ENCODE measurements at places on chromosomes 12 and 14.
A peak's percentile ranks its signal among the peaks of the same experiment; 100 is the strongest.

- DNase-seq = no peak
These were observed 64.7 kb upstream of the PTCSC3 start for GRCh38 chr14:36241183-36241582.

DNA sequence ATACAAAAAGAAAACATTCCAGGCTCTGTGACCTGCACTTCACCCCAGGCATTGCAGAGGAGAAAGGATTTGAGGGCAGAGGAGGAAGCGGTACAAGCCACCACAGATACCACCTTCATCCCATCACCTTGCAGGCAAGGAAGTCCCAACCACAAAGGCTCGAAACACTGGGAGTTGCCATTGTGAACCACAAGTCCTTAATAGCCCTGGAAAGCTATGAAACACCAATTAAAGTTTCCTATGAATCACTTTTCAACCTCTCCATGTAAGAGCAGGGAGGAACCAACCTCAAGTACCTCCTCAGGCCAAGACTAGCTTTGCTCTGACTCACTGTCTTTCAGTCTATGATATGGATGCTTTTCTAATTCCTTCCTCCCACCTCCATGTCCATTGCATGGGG is 27.0 kb downstream of the MAP3K9 start:
- no peak for DNase-seq

DNA sequence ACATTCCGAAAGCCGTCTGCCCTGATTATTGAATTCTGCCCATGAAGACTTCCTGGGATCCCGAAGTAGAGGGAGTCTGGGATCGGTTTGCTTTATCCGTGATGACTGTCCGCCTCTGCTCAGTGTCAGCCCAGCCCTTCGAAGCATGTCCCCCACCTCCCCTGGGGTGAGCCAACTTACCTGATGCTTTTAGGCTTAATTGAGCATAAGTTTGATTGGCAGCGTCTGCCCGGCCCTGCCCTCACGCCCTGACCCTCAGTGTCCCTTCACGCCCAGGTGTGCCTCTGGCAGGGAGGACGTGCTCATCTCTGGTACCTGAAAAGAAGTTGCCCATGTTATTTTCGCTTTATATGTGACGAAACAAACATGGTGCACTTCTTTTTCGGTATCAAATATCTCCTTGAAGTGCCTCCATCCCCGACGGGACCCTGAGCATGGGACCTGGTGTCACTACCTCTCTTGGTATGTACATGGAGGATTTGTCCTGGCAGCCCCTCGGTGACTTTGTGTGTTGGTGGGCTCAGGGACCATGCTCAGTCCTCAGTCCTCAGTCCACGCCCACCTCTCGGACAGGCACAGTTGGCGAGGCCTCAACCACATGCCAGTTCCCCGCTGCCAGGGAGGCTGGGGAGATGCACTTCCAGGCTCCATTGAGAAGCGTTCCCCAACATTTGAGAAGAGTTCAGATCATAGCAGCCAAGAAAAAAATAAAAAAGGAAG is 130.1 kb upstream of the RTL1 start:
- DNase-seq = no peak

DNA sequence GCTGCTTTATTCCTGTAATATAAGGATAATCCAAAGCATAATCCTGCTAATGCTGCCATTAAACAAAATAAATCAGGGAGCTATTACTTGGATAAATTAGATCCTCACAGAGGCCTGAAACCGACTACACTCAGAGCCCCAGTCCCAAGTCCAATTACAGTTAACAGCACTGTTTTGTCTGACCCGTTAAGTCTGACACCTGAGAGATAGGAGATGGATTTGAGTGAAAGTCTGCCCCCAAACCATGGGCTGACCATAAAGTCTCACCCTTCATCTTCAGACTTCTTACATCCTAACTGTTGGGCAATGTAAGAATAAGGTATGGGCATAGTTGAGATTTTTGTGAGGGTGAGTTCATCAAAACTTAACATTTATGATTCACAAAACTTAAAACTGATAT is 181.7 kb downstream of the PLCZ1 start:
- peak; percentile 78 for DNase-seq

GRCh38 chr12:24478254-24478653 is 470.6 kb downstream of the BCAT1 start:
- no peak for DNase-seq

- no peak for DNase-seq
These were observed 21.1 kb downstream of the ENTPD5 start for GRCh38 chr14:73997944-73998447.

DNA sequence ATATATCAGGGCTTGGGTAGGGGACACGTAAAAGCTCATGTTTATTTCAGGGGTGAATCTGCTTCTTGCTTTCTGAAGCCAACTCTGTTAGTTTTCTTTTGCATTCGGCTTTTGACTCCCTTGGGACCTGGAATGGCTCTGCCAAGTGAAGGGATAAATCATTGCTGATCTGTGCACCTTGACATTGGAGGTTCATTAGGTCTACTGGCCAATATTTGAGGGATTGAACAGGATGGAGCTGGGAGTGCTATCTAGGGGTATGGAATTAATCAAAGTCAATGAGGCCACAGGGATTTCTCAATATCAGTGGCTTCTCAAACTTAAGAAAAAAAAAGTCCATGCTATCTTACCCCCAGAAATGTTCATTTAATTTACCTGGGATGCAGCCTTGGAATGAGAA is 203.5 kb upstream of the RMST start:
- no peak for DNase-seq

GRCh38 chr12:51262758-51263177 is 7.4 kb downstream of the SMAGP start:
- DNase-seq = peak; percentile 40

DNA sequence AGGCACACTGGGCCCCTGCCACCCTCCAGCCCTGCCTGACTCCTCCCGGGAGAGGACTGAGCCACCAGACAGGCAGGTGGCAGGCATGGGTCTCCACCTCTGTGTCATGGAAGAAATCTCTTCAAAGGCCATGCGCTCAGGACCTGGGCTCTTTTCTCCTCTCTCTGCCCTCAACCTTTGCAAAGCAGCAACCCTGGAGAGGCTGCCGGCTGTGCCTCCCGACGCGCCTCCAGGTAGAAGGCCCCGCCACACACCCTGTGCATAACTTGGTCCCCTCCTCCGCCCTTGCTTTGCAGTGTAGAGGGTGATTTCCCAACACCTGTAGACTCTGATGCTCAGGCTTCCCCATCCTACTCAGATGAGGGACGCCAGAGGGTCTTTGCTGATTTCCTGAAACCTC is 28.2 kb upstream of the TMEM179 start:
- no peak for DNase-seq

GRCh38 chr14:95220663-95221231 is 63.4 kb upstream of the DICER1 start:
- DNase-seq = peak; percentile 89

- DNase-seq = peak; percentile 34
These were observed 15.0 kb upstream of the FOXG1 start for GRCh38 chr14:28751467-28752058.

DNA sequence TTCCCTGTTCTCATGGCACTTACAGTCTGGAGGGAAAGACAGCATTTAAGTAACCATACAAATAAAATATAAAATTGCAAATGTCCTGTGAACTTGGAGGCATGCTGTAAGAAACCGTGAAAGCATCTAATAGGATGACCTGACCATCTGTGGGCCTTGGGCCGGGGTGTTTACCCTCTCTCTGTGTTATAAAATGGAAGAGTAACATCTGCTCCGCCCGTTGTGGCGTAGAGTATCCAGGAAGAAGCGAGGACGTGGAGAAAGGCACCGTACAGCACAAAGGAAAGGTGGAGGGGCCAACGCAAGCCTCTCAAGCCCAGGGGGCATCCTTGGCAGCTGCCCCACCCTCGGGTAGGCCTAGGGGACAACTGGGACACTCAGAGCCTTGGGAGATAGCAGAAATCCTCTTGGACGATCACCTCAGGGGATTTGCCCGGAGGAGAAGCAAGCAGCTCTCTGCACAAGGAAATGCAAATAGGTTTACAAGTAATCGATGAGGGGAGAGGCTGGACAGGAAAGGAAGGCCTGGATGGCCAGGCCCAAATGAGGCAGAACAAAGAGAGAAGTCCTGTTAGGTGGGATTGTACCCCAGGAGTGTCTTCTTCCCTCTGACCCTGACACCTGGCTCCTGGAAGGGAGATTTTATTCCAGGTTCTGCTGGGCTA is 26.2 kb downstream of the VSX2 start:
- no peak for DNase-seq

DNA sequence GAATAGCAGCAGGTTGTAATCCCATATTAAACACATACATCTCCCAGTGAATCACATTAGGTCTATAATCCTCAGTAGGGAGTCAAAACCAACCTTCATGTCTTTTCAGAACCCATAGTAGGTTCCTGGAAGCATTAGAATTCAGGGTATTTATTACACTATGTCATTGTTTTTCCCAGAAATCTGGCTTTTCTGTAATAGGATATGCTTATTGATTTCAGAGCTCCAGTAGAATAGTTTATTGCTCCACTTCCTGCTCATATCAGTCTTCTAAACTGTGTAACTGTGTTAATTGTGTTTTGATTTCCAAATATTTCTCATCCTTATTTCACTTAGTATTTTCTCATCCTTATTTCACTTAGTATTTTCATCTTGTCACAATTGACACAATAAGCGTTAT is 268.0 kb downstream of the CCDC59 start:
- no peak for DNase-seq

DNA sequence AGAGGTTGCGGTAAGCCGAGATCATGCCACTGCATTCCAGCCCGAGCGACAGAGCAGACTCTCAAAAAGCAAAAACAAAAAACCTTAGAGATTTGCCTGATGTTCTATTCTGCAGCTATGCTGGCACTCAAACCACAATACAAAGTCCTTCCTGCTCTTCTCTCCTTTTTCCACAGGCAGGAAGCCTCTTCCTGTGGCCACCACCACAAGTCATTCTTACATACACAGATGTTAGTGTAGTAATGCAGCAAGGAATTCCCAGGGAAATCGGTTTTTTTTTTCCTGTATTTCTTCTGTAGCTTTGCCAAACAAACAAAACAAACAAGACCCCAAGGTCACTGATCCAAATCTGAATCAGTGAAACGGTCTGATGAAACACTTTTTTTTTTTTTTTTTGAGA is 104.3 kb downstream of the FIGNL2 start:
- DNase-seq = no peak

Data from umbilical cord (tissue), 2 donors.